ENCODE measurements at places on chromosomes 4 and X.

- no peak for DNase-seq
Measured at GRCh38 chrX:82734140-82734539, 774.0 kb upstream of the POU3F4 start.

GRCh38 chr4:108596344-108596743, 24.0 kb upstream of the RPL34 start:
- DNase-seq: peak; percentile 22

DNA sequence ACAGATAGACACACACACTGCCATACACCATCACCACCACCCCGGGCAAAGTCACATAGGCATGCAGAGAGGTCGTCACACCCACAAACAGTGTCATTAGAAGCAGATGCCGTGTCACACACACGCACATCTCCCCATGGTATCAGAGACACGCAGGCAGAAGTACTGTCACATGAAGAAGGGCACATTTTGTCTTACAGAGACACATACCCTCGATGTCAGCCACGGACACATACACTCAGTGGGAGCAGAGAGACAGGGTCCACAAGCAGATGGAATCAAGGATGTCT, 3.3 kb downstream of the NALF2 start:
- DNase-seq: no peak

- DNase-seq: peak; percentile 19
Measured at GRCh38 chrX:66634272-66634671, 4.6 kb downstream of the EDA2R start.

DNA sequence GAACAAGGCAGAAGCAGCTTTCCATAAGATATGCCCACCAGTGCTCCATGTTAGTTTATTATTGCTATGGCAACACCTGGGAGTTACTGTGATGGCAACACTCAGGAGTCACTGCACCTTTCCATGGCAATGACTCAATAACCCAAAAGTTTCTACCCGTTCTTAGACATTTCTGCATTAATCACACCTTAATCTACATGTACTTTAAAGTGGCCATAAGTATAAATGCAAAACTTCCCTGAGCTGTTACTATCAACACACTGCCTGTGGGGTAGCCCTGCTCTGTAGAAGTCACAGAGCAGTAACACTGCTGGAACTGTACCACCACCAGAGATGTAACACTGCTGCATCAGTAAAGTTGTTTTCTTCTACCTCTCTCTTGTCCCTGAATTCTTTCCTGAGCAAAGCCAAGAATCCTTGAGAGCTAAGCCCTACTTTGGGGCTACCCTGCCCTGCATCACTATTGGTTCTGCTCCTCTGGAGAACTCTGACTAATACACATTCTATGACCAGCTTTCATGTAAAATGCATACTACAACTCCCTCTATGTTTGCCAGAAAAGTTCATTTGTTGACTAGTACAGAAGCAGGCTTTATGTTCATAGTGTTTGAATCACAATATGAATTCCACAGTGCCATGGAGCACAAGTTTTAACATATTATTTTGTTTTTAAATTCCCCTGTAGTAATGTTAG, 43.5 kb upstream of the GPR174 start:
- no peak for DNase-seq

- DNase-seq: no peak
Measured at GRCh38 chr4:42391355-42391664, 6.0 kb upstream of the SHISA3 start.

DNA sequence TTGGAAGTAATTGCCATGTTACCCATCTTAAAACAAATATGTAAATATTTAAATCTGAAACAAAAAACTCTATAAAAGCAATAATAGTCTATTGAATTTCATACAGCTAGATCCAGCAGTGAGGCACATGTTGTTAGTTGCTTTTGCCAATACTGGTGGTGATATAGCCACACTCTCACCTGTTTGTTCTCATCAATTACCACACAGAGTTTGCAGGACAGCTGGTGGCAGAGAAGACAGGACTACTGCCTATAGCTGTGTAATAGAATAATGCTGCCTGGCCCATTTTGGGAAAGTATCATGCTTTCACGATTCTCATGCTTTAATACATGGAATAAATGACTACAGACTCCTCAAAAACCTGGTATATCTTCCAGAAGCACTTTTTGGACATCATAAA, 3.7 kb upstream of the PRR32 start:
- no peak for DNase-seq

GRCh38 chrX:154436983-154437752, at the start of gene GDI1:
Gene GDI1, plus strand, starts transcription at chrX:154437154. Its CDS starts 101 bp downstream, at chrX:154437255.
- peak; percentile 54 for DNase-seq

DNA sequence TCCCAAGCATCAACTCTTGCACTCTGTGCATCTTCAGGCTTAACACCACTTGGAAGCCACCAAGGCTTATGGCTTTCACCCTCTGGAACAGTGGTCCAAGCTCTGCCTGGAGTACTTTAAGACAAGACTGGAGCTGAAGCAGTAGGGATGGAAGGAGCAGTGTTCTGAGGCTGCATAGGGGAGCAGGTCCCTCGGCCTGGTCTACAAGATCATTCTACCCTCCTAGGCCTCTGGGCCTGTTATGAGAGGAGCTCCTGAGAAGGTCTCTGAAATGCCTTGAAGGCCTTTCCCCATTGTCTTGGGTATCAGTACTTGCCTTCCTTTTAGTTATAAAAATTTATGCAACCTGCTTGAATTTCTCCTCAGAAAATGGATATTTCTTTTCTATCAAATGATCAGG, 286.7 kb downstream of the CPXCR1 start:
- DNase-seq: no peak

DNA sequence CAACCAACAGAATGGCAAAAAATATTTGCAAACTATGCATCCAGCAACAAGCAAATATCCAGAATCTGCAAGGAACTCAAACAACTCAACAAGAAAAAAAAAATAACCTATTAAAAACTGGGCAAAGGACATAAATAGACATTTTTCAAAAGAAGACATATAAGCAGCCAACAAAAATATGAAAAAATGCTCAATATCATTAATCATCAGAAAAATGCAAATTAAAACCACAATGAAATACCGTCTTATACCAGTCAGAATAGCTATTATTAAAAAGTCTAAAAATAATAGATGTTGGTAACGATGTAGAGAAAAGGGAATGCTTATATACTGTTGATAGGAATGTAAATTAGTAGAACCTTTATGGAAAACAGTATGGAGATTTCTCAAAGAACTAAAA, 53.4 kb downstream of the WDR19 start:
- no peak for DNase-seq

DNA sequence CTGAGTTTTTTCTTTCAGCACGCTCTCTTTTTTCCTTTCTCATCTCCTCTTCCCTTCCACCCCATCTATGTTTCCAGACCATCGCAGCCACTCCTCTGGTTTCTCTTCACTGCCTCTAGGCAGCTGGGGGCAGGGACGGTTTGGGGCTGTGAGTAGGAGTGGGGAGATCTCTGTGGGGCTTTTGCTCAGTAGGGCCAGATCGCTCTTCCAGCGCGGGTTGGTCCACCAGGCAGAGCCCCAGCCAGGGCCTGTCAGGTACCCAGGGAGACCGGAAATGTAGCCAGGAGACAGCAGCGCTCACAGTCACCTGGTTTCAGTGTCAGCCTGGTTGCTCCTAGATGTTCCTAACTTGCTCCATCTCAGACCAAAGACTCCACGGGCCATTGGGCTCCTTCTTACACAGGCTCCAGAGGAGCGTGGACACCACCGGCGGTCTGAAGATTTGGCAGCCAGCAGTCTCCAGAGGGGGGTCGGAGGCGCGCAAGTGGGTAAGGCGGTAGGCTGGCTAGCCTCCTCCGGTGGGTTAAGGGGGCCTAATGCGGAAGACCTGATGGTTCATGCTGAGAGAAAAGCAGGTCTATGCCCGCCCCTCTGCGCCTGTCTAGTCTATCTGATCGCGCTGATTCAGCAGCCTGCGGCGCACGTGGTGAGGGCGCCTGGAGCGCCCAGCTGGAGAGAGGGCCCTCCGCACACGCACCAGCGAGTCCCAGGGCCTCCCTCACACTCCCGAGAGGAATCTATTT, 1.8 kb downstream of the FGF5 start:
- DNase-seq: peak; percentile 21

- no peak for DNase-seq
Measured at GRCh38 chr4:123994917-123995316, 598.3 kb downstream of the SPRY1 start.

- no peak for DNase-seq
Measured at GRCh38 chrX:69995362-69996112, 54.2 kb downstream of the AWAT2 start.

DNA sequence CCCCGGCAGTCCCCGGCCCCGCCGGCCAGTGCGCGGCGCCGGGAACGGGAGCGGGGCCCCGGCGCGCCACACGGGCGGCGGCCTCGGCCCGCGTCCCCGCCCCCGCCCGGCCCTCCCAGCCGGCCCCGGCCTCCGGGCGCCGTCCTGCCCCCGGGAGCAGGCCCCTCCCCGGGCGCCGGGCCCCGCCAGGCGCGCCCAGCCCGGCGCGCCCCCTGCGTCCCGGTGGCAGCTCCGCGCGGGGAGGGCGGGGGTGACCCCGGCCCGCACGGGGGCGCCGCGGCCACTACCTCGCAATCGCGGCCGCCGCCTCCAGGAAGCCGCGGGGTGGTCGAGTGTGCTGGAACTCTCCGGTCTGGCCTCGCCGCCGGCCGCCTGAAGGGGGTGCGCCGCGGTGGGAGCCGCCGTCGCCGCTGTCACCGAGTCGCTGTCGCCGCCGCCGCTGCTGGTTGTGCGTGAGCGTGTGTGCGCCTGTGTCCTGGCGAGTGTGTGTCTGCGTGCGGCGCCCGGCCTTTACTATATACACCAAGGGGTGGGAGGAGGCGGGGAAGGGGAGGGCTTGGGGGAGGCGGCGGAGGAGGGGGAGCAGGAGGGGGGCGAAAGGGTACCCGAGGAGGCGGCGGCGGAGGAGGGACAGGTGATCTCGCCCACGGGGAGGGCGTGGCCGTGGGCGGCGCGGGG, at the start of gene RAI2:
TSS of gene RAI2 (minus strand) at position 488 of the 678 bp plus-strand sequence. CDS start 59,288 bp downstream, outside the sequence.
- no peak for DNase-seq

DNA sequence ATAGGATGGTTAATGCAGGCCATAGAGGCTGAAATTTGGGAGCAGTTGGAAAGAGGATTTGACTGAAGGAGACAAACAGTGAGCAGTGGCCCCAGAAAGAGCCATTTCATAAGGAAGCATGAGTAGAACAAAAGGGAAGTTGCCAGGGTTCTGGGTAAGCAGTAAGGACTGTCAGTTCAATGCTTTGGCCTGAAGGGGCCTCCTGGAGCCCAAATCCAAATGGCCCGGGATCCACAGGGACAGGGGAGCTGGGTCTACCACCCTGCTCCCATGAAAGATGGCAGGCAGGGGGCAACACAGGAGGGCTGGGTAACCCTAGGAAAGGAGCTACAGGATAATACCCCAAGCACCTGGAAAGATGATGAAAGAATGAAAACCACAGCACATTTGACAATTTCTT, 4.1 kb upstream of the INTS6L start:
- DNase-seq: no peak

DNA sequence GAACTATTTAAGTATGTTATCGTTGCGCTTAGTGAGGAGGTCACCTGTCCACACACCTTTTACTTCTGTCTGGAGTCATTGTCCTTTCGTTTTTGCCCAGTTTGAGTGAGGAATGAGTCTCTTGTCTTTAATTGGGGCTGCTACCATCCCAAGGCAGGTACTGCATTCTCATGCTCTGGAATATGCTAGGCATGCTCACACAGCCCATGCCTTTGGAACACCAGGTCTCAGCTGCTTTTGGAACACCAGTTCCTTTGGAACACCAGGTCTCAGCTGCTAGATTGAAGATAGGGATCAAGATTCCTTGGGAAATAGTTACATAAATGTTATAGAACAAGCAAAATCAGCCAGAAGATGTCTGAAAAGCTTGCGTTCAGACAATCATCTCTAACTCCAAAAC, 73.1 kb downstream of the AREG start:
- DNase-seq: no peak
